Mononuclear cell (primary cell): ENCODE measurements at places on chromosomes 11 and 22. TPM values are rescaled to one million over a fixed set of nuclear protein-coding genes. Genes with fewer than 3 reads are reported as not detected.

C11orf97 gene
- not detected for total RNA-seq

POU2AF1 gene
- total RNA-seq = 3.4 TPM

OR51B5 gene
- total RNA-seq = 0.31 TPM

CTTN gene
- total RNA-seq = 16.5 TPM

GRIK4 gene
- 0.21 TPM for total RNA-seq

FAM180B gene
- total RNA-seq = not detected

POLR3H gene
- 5.9 TPM for total RNA-seq
